ENCODE measurements at places on chromosomes 2 and 18.

- DNase-seq: no peak
These were observed 1.0 kb upstream of the ZC3H8 start for GRCh38 chr2:112255875-112256274.

- DNase-seq: peak; percentile 96
These were observed 184.2 kb upstream of the ZEB2 start for GRCh38 chr2:144703852-144704708.

DNA sequence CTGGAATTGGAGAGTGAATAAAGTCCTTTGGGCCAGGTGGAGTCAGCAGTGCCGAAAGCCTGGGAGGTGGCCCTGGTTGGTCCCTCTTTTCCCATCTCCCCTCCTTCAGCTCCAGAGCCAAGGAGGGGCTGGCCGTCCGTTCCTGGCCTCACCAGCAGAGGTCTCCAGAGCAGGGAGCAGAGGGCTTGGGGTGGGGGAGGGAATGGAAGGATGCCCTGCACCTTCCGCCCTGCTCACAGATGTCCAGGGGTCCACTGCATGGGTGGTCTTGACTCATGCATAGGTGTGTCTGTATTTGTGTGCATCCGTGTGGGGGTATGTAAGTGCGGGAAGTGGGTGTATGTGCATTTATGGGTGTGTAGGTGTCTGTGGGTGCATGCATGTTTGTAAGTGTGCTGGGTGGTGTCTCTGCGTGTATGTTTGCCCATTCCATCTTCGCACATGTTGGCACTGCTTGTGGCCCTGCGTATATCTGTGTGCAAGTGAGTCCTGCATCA lies 201.8 kb downstream of the ZFP36L2 start:
- no peak for DNase-seq

DNA sequence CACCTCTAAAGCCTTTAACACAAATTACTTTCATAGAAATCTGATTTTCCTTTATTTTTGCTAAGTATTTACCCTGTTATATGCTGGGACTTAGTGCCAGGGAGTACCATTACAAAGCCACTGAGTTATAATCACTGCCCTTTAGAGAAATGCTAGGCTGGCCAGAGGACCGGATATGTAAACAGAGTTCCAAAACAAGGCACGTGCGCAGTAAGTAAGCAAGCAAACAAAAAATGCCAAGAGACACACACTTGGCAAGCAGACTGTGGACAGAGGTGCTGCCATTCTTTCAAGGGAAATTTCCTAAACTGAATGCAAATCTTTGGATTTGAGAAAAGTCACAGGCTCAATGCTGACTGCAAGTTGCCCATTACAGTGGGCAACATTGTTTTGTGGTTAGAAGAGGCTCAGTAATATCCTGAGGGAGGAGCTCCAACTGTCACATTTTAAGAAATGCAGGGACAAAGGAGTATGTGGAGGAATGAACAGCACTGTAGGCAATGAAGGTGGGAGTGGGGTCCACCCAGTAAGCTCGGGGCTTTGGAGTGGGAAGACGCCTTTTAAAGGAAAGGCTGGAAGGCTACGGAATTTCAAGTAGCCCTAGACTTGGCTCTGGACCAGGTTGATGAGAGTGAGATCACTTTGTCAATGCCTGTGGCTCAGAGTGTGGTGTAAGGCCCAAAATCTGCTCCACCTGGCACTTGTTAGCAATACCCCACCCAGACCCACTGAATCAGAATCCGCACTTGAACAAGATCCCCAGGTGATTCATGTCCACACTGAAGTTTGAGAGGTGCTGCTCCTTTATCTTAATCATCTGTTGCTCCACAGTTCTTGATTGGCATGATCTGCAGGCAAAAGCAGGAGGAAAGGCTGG lies 2.1 kb upstream of the PARD6G start:
- DNase-seq: no peak

DNA sequence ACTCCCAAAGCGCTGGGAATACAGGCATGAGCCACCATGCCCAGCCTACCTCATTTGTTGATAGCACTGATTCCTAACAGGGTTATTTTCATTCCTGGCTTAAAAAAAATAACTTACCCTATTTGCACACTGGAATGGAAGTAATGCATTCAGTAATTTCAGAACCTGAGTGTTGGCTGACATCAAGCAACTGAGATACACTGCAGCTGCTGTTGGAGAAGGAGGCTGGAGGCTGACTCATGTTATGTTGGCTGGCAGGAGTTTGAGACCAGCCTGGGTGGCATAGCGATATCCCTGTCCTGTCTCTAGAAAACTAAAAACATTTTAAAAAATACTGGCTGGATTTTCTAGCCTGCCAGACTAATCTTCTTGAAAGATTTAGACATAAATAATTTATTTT lies 385.1 kb upstream of the MEX3C start:
- DNase-seq: no peak

- peak; percentile 48 for DNase-seq
These were observed 36.3 kb downstream of the SLC35F5 start for GRCh38 chr2:113720167-113720566.

DNA sequence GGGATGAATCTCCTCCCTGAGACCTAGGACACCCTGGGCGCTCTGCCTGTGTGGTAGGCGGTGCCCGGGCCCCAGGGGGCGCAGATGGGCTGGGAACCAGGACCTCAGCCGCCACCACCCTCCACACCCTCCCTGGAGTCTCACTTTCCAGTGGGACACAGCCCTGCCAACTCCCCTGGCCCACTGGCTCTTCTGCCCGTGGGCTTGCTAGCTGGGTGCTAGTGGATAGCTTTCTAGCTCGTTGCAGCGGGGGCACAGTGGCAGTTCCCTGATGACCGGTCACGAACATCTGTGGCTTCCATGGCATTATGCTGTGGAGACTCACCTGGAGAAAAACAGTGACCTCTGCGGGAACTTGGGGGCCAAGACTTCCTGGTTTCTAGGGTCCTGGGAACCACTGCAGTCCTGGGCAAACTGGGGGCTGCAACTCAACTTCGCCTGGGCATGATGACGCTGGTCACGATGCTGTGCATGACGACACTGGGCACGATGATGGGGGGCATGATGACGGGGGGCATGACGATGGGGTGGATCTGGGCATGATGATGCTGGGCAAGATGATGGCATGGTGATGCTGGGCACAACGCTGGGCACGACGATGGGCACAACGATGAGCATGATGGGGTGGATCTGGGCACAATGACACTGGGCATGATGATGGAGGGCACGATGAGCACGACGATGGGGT lies 31.0 kb upstream of the ALLC start:
- no peak for DNase-seq

GRCh38 chr2:218010140-218010983 lies 7.6 kb upstream of the TNS1 start:
- DNase-seq: no peak

DNA sequence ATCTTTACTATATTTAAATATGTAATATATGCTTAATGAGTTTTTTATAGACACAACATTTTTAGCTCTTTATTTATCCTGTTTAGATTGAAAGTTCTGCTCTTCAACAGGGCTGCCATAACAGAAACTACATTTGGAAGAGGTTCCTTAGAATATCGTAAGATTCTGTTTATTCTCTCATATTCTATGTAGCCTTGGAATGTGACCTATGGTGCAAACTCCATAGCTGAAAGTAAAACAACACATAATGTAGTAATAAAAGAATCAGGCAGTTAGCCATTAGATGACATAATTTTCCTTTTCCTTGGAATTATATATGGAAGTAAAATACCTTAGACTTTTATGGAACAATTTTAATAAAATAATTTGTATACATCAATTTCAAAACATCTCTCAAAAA lies 91.3 kb downstream of the ZNF804A start:
- DNase-seq: no peak

DNA sequence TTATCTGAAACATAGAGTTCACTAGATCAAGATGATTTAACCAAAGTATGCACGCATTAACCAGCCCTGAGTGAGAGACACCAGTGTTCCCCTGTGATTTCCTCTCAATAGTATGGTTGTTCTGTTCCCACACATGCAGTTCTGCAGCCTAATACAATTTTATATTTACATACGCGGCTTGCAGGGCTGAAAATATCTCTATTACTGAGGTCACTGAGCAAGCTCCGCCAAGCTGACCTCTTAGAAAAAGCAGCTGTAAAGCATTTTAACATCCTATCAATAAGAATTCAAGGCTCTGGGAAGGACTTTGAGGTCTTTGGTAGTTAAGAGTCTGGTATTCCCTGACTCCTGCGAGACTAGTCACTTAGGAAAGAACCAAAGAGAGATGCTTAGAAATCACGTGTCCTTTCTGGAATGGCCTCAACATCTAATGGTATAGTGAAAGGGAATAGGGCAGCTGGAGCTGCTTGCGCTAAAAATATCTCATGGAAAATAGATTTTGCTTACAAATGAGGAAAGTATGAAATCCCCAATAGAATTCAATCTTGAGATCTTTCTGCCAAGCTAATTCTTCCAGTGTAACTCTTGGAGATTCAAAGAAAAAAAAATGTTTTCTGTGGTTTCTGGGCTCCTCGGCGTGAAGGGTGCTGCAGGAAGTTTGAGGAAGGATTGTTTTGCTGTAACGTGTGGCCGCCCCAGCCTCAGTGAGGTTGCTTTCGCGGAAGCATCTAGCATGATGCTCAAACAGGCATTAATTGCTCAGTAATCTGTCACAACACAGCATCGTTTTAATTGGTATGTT lies 59.2 kb downstream of the DOCK10 start:
- no peak for DNase-seq

DNA sequence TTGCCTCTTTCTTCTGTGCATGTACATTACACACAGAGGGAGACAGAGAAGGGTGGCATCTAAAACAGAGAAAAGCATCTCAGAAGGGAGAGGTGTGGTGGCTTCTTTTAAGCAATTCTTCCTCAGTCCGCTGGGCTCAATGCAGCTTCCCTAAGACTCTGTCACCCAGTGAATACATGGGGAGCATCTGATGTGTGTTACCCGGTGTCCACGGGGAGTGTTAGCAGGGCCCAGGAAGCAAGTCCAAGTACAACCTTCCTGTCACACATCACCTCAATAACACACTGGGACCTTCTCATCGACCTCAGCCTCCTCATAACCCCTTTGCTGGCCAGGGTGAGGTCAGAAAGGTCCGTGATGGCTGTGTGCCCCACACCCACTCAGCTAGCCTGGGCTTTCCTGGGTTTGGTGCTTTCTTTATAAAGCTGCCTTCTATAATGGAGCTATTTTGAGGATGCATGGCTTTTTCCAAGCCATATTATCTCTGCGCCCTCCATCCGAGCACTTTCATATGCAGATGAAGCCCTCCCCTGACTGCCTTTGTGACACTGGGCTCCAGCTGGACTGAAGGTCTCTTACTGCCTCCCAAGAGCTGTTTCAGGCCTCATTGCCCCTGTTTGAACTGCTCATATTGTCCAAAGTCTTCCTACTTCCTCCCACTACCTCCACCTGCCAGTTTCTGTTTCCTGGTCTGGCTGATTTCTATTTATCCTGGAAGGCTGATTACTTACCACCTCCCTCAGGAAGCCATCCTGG lies 21.4 kb downstream of the TNFRSF11A start:
- no peak for DNase-seq

- DNase-seq: no peak
These were observed 8.6 kb upstream of the TLK1 start for GRCh38 chr2:171169333-171169732.

DNA sequence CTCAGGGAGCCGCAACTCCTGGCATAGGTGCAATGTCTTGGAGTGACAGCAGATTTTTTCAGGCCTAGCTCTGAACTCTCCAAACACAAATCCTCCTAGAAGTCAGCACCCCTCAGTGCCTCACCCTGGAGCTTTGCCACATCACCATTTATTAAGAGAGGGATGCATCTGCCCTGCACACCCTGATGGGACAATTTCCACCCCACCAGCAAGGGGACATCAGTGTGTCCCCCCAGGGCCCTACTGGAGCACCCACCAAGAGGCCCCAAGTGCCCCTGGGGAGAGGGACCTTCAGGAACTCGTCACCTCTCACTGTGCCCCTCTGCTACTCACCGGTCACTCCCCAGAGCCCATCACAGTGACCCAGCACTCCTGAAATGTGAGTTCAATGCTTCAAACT lies 144.7 kb downstream of the NDUFA10 start:
- no peak for DNase-seq

- no peak for DNase-seq
These were observed 2.7 kb downstream of the GPC1 start for GRCh38 chr2:240437861-240438809.

DNA sequence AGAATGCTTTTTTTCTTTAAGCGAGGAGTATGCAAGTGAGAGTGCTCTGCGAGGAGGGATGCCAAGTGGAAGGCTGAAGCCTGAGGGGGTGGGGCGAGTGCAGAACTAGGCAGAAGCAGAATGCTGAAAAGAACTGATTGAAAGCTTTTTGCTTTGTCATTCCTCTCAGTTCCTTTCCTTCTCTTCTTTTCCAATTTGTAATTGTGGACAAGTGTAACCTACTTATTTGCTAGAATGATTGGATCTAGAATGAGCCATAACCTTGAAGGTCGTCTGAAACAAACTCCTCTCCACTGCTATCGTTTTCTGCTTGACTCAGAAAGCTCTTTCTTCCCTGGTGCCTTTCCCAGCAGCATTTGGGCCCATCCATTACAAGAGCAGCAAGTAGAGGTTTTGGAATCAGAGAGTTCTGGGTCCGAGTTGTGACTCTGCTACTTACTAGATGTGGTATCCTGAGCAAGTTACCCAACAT lies 115.3 kb downstream of the METTL8 start:
- DNase-seq: no peak

DNA sequence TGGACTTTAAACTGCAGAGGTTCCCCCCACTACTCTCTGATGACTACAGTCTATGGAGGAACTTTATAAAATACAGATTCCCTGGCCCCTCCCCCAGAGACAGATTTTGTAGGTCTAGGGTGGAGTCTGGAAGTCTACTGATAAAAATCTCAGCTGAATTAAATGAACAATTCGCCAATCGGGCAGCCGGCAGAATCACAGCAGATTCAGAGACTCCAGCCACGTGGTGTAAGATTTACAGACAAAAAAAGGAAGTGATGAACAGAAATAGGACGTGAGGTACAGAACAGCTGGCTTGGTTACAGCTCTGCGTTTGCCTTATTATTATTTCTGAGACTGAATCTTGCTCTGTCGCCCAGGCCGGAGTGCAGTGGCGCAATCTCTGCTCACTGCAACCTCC lies 21.4 kb upstream of the MTA3 start:
- no peak for DNase-seq

DNA sequence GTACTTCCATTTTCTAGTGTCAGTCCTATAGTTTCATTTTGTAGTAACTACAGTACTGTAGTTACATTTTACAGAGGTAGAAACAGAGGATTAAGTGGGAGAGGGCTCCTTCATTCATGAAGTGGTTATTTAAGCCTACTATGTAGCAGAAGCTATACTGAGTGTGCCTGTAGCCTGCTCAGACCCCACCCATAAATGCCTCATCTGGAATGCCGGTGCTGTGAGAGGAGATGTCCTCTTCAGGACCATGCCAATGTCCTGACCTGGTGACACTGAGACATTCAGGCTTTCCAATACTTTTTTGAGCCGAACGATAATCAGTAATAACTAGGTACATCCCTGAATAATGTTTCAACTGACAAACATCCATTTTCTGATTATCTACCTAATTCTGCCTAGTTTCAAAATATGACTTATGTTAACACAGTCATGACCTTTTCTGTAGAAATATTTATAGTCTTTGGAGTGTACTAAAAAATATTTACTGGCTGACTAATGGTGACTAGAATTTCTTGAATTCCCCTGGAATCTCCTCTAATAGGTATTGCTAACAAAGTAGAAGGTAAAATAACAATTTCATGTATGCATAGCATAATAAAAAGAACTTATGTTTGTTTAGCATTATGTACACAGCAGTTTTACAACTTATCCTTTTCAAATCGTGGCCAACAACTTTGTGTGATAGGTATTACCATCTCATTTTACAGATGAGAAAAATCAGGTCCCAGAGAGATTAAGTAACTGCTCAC lies 10.2 kb upstream of the ARHGAP28 start:
- no peak for DNase-seq
